ENCODE measurements at places on chromosomes 5 and 9. TPM values are rescaled to one million over a fixed set of nuclear protein-coding genes. Genes with fewer than 3 reads are reported as not detected.

Gene BTNL3
- total RNA-seq: not detected

Gene MARCHF11
- not detected for total RNA-seq

Gene DBH
- total RNA-seq: not detected

Gene PCDHB13
- total RNA-seq: not detected

Gene ANKRD20A1
- total RNA-seq: not detected

Gene OR1J1
- total RNA-seq: not detected
